GM10248 (cell line): ENCODE measurements at places on chromosomes 2 and 18.

DNA sequence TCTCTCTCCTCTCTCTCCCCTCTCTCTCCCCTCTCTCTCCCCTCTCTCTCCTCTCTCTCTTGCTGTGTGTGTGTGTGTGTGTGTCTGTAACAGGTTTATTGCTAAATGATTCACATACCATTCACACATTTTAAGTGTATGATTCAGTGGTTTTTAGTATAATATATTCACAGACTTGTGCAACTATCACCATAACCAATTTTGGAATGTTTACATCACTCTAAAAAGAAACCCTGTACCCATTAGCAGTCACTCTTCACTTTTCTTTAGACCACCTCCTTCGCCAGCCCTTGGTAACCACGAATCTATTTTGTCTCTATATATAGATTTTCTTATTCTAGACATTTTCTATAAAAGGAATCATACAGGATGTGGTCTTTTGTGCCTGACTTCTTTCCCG is 11.4 kb downstream of the THNSL2 start:
- no peak for DNase-seq

- no peak for DNase-seq
These were observed 104.2 kb upstream of the TTC27 start for GRCh38 chr2:32523686-32524085.

DNA sequence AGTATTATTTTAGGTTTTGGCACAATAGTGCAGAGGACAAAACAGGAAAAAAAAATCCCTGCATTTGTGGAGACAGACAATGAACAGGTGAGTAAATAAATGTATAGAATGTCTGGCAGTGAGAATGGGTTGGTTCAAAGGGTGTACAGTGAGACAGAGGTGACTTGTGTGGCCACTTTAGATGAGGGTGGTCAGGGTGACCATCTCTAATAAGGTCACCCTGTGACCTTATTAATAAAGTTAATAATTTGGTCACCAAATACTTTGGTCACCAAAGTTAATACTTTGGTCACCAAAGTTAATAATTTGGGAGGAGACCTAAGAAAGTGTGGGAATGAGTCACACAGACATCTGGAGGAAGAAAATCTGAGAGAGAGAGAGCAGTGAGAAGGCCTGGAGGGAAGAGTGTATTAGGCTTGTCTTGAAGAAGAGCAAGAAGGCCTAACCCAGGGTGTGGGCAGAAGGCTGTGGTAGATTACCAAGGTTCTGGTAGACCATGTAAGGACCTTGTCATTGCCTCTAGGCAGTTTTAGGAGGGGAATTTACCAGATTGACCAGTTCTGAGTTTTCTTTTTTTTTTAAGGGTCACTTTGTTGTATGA is 1368.4 kb upstream of the CELF4 start:
- DNase-seq, result no peak

DNA sequence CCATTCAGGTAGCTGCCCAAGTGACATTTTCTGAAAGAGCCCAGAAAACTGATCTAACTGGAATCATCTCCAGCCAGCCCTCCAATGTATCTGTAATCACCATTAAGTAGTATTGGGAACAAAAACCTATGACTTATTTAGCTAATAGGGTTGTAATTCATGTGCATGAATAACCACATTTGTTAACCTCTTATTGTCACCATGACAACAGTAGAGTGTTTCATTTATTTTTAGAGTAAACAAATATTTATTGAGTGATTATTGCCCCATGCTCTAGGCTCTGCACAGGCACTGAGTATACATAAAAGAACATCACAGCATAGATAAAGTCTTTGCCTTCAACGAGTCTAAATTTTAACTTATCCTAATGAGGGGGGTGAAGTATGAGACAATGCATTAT is 265.4 kb upstream of the UBE2E3 start:
- DNase-seq, result no peak

- no peak for DNase-seq
These were observed 1228.1 kb upstream of the GYPC start for GRCh38 chr2:125427721-125428315.

DNA sequence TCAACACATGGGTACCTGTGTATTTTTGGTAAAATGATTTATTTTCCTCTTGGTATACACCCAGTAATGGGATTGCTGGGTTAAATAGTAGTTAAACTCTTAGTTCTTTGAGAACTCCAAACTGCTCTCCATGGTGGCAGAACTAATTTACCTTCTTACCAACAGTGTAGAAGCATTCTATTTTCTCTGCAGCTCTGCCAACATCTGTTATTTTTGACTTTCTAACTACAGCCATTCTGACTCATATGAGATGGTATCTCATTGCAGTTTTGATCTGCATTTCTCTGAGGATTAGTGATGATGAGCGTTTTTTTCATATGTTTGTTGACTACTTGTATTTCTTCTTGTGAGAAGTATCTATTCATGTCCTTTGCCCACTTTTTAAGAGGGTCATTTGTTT is 180.6 kb downstream of the FSIP2 start:
- no peak for DNase-seq

DNA sequence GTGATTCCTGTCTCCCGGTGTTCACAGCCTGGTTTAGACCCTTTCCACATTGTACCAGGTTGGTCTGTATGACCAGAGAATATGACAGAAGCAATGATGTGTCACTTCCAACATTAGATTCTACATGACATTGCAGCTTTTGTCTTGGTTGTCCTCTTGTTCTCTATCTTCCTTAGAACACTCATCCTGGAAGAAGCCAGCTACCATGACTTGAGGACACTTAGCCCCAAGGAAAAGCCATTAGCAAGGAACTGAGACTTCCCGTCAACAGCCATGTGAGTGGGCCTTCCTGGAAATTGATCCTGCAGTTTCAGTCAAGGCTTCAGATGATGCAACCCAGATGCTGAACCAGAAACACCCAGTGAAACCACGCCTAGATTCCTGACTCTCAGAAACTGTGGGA is 143.3 kb downstream of the MREG start:
- no peak for DNase-seq

DNA sequence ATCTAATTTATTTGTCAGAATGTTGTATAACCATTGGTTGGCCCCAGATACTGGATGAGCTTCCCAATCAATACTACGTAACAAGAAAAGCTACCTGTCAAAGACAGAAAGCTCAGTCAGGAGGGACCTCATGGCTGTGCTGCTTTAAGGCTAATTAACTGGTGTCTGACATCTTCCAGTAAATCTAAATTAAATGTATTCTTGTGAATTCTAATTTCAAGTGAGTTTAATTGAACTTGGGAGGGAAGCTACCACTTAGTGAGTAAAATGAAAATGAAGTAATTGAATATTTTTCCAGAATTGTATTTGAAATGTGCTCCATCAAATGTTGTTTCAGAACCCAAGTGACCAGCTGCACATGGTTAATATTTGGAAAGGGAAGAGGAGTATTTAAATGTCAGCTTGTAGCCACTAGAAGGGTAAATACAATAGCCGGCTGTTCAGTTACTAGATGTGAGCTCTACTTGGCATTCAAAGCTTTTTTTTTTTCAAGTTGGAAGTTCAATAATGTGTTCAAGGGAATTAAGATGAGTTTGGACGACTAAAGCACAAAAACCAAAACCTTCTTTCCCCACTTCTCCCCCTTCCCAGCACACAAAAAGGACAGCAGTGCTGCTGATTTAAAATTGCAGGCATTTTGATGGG is 62.0 kb downstream of the GPR39 start:
- DNase-seq, result no peak

DNA sequence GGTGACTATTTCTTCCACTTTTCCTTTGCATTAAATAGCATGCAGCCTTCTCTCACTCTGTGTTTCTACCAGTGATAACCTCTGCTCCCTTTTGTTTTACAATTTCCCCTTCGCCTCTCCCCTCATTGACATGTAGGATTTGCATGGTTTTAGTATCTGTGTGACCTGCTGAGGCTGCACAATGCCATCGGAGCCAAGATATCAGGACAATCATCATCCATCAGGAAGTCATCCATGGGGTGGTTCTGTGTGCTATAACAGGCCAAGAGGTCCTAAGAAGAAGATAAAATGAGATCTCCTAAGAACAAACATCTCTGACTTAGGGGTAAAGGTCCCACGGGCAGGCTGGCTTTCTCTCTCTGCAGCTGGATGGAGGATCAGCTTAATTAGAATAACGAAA is 65.6 kb downstream of the EHD3 start:
- no peak for DNase-seq

- DNase-seq, result no peak
These were observed 5.7 kb upstream of the NMUR1 start for GRCh38 chr2:231535961-231536360.

DNA sequence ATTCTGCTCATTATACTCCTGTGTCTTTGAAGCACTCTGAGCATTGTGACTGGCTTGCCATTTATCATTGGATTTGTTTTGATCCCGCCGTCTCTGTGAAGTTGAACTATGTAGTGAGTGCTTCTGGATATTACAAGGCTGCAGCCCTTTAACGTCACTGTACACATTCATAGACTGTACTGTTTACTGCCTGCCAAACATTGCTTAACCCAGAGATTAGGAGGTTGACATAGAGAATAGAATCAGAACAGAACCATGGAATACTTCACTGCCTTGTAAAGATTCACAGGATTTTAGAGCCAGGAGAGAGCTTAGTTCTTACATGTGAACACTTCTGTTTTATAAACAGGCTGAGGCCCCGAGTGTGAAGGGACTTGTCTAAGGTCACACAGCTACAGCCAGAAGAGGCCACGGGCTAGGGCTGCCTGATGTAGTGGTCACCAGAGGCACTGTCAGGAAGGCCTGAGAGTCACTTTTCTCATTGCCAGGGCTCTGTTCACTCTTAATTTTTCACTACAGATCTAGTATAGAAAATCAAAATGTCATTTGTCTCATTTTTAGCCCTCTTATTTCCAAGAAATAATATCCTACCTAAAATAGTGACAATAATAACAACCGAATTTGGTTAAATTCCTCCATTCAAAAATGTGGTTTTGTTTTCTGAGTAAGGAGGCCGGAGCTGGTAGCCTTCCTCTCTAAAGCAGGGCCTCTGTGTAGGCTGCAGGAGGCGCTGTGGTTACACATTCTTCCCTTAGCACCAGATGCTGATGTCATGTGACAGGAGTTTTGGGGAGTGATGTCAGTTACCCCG is 87.9 kb downstream of the UGGT1 start:
- peak; percentile 32 for DNase-seq

GRCh38 chr2:105563000-105563719 is 164.3 kb upstream of the FHL2 start:
- DNase-seq, result no peak

- DNase-seq, result no peak
These were observed 344.3 kb upstream of the RAB12 start for GRCh38 chr18:8264861-8265411.

- peak; percentile 28 for DNase-seq
These were observed 43.9 kb upstream of the RAPH1 start for GRCh38 chr2:203578759-203579643.

GRCh38 chr2:69434753-69435152 is 2.5 kb downstream of the NFU1 start:
- no peak for DNase-seq

GRCh38 chr2:114231921-114232320 is 210.5 kb upstream of the DPP10 start:
- no peak for DNase-seq

GRCh38 chr18:56107821-56108477 is 520.0 kb upstream of the TCF4 start:
- DNase-seq, result no peak

DNA sequence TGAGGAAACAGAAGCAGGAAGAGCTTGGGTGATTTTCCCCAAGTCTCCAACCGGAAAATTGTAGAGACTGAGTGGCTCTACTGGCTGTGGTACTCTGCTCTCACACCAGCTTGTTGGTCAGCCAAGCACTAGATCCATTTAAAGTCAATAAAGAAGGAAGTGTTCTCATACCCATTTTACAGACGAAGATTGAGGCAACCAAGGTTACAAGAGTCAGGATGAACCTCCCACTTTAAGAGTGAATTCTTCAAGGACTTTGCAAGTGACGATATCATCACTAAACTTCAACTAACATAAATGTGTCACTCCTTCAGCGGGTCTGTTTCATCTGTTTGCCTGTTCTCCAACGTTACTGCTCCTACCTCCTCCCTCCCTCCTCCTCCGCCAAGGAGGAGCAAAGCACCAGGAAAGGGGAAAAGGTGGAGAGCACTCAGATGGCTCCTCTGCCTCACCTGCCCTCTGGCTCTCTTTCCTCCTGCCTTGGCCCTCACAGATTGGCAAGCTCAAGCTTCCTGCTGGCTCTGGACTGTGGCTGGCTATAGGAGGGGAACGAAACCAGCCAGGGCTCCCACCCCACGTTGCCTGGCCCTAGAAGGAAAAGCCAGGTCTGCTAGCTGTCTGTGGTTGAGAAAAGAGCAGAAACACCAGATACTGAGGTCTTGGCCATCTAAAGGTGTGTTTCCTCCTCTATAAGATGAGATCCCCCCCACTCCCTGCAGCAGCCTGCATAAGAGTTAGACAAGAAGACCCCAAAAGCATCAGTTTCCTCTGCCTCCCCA is 3.6 kb upstream of the RAB11FIP5 start:
- DNase-seq, result no peak

DNA sequence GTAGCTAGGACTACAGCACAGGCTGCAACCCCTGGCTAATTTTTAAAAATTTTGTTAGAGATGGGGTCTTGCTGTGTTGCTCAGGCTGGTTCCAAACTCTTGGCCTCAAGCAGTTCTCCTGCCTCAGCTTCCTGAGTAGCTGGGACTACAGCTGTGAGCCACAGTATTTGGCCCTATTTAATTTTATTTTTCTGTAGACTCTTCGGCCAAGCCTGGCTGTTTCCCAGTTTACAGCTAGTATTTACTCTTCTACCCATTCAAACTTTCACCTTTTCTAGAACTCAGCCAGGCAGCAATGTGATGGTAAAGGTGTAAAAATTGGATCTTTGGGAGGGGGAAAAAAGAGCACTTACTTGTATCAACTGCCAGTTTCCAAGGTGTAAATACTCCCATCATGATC is 35.3 kb downstream of the SH3RF3 start:
- DNase-seq, result no peak

- no peak for DNase-seq
These were observed 131.2 kb upstream of the TTC27 start for GRCh38 chr2:32496662-32497061.

GRCh38 chr2:29218550-29219125 is 103.4 kb downstream of the CLIP4 start:
- DNase-seq, result no peak

- peak; percentile 21 for DNase-seq
These were observed at the start of gene NPAS2 for GRCh38 chr2:100819370-100820272. Gene NPAS2, plus strand, starts transcription at chr2:100820139. Its CDS starts 84,616 bp downstream, at chr2:100904755.

GRCh38 chr18:50606609-50607008 is 46.7 kb downstream of the MAPK4 start:
- no peak for DNase-seq

GRCh38 chr18:12907258-12907925 is 23.4 kb upstream of the PTPN2 start:
- no peak for DNase-seq

DNA sequence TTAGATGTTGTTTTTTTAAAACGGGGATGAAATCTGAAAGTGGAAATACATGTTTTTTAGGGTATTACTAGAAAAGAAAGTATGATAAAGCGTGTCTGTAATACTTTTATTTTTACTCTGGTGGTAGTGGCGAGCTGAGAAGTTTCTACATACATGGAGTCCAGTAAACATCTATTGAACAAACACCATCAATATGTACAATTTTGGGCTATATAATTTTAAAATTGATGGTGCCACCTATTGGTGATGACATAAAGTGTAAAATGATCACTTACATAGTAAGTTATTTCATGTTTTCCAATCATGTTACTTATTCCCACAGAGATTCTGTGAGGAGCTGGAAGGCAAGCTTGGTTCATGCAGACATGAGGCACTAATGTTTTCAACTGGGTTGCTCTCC is 31.5 kb upstream of the NFE2L2 start:
- peak; percentile 54 for DNase-seq
